ENCODE measurements at places on chromosomes 12 and 14.

GRCh38 chr14:75456997-75457335, 29.1 kb downstream of the JDP2 start:
- no peak for DNase-seq

DNA sequence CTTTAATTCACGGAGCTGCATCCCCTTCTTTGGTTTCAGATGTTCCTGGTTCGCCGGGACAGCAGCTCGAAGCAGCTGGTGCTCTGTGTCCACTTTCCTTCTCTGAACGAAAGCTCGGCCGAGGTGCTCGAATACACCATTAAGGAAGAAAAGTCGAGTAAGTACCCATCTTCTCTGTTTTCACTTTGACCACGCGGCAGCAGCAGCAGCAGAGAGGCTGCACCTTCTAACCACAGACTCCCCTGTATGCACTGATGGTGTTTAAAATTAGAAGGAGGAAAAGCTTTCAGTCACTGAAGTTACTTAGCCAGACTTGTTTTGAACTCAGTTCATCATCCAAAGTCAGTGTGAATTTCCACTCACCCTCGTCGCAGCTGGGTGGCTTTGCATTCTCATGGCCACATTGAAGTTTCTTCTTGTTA, 63.8 kb downstream of the RIN3 start:
- DNase-seq: no peak

DNA sequence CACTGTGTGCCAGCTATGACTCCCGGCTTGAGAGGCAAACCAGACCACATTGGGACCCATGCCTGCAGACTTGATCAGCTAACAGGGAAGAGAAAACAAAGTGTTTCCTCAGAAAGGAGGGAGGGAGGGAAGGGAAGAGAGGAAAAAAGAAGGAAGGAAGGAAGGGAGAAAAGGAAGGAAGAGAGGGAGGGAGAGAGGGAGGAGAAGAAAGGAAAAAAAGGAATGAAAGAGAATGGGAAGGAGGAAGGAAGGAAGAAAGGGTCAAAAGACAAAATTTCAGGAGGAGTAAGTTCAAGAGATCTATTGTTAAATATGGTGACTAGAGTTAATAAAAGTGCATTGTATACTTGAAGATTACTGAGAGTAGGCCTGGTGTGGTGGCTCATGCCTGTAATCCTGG, 18.9 kb downstream of the FIGNL2 start:
- DNase-seq: no peak

DNA sequence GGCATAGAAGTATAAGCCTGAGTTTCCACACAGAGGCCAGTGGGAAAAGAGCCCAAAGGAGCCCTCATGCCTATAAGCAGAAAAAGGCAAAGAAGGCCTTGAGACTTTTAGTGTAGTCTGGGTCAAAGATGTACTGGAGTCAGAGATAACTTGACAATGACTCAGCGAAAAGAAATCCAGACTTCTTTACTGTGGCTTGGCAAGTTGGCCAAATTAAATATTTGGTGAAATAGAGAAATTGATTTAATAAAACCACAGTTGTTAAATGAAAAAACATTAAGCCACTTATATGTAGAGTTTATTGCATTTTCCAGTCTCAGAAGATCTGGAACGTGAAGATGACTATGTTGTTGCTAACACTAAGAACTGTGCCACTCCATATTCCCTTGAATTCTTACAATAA, 105.1 kb downstream of the TMTC3 start:
- DNase-seq: no peak

DNA sequence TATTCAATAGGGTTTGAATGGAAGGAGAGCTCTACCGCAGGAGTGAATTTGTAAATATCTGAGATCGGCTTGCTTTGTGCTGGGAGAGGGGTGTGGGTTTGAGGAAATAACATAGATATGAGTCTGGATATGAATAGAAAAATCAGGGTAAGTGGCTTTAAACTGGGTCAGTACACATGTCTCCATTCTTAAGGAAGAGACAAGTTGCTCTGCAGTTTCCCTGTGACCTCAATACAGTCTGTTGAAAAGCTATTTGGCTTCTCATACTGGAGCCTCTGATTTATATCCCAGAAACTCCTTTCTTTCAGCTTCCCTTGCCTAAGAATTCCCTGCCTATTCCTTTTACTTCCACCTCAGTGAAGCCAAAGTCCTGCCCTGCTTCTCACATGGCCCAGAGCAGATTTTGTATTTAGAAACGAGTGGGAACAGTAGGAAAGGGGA, 153.5 kb upstream of the ATF7IP start:
- no peak for DNase-seq

DNA sequence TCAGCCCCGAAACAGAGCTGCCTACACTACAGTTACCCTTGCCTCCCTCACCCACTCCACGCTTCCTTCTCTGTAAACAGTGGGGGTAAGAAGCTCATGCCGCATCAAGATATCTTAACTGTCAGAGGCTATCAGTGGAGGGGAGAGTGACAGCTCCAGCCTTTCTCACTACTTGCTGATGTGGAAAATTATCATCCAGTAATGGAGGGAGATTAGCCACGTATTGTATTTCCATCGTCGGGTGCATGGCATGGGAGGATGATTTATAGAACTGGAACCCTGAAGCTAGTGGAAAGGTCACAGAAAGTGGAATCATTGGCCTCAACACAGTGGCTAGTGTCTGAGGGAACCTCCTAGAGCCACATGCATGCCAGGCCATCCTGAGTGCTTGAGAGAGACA, 270.9 kb upstream of the FKBP4 start:
- no peak for DNase-seq

DNA sequence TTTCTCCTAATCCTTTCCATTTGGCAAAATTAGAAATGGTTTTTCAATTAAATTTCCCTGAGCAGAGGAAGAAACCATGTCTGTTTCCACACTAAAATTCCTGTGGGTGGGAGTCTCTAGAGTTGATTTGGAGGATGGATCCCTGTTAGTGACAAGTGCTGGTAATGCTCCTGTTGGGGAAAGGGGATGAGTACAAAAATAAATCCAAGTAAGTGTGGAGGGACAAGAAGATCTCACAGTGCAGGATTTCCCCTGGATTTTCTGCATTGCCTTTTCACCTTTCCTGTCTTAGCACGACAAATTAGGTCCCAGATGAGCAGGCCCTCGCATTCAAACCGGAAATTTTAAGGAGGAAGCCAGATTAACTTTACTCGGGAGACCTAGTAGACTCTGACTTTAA, 107.5 kb downstream of the DAD1 start:
- no peak for DNase-seq

- DNase-seq: no peak
These were observed 91.2 kb upstream of the PARP11 start for GRCh38 chr12:3964439-3964838.

DNA sequence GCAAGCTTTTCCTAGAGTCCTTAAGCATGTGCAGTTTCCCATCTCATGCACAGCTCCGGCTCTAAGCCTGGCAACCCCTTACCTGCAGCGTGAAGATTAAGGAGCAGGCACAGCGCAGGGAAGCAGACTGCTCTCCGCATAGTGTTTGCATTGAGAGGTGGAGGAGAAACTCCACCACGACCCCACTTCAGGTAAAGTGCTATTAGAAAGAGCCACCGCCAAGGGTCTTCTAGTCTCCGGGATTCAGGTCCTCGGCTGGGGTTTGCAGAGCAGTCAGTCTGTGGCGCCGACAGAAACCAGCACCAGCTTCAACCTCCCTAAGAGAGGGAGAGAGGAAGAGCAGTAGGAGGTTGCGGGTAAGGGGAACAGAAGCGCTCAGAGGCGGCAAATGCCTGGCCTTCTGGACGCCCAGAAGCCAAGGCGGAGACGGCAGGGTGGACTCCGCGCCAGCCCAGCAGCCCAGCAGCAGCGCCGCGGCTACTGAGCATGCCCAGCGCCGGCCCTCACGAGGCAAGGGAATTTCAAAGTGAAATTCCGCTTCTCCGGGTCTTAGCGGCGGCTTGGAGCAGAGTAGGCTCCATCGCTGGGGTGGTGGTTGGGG, at the start of gene PTPRR:
Gene PTPRR, minus strand, starts transcription at position 488 of the 601 bp plus-strand sequence. Its CDS starts 348 bp downstream, at position 140.
- DNase-seq: no peak

GRCh38 chr12:98856897-98857540, 211.9 kb downstream of the APAF1 start:
- DNase-seq: no peak

- no peak for DNase-seq
These were observed 44.8 kb downstream of the RHOJ start for GRCh38 chr14:63249092-63249491.

DNA sequence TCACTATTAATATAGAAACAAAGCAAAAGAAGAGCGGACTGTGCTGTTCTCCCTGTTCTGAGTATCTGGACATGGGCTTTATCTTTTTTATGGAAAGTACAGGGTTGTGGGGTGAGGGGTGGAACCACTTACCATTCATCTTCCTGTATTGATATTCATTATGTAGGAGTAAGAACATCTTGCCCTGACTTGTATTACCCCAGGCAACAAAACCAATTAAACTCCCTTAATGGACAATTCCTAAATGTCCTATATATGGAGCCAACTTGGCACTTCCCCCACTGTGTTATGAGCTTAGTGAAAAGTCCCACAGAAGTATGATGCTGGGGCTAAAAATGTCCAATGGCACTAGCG, 139.9 kb upstream of the KRR1 start:
- DNase-seq: no peak

- DNase-seq: no peak
These were observed 10.5 kb downstream of the ZFP36L1 start for GRCh38 chr14:68782091-68782981.

DNA sequence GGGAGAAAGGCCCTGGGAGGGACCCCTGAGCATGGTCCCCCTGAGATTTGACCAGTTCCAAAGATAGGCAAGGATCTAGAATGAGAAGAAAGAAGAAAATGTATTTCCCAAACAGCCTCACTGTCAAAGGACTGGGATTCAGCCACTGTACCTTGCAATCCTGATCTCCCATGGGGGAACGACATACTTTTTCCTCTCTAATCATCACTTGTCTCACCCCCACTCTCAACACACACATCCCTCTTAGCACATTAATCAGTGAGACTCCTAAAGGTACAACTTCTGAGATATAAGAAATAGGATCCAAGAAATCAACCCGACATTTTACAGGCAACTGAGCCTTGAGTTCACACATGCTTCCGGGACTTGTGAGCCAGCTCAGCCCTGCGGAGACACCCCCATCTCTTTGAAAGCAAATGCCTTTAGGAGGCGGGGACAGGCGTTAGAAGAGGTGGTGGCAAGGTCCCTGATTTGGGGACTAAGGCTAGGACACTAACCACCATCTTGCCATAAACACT, 1.4 kb downstream of the MAP3K9 start:
- DNase-seq: no peak

DNA sequence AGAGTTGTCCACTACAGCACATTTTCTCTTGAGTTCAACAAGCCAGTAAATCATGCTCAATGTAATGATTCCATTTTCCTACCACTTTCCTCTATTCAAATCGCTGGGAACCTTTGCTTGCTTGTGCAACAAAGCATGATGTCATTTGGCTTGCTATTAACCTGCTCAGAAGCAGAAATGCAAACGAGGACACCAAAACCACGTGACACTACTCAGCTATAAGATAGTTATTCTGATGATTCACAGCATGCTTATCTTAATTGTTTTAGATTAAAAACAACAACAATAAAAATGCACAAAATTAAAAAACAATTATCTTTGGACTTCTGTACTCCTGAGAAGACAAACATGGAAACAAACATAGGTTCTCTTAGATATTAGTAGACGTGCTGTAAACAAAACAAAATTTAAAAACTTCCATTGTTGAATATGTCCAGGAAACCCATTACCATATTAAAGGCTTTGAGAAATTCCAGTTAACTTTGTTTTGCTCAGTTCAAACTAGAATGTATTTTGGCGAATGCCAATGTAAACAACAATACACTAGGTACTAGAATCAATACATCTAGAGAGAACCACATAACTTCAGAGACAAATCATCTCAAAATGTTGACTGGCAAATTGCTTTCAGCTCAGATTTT, 77.5 kb upstream of the KRAS start:
- peak; percentile 45 for DNase-seq

DNA sequence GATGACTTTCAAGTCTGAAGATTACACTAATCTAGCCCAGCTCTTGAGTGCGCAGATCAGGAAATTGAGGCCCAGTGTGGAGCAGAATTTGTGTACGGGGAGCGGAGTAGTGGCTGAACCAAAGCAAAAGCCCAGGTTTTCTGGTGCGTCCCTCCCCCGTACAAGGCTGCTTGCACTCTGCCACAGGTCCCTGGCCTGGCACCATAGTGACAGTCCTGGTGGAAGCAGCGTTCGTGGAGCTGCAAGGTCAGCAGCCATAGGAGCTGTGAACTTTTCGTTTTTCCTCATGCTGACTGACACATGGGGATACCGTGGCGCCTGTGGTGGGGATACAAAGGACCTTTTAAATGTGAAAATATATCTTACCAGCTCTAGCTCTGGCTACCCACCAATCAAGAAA, 1.7 kb downstream of the EVL start:
- DNase-seq: no peak

- no peak for DNase-seq
These were observed 857.8 kb downstream of the C12orf50 start for GRCh38 chr12:87171356-87171755.

- no peak for DNase-seq
These were observed 88.2 kb upstream of the PTGDR start for GRCh38 chr14:52179141-52179790.

GRCh38 chr12:90254796-90255195, 546.2 kb upstream of the ATP2B1 start:
- DNase-seq: no peak

Measured in inflammatory macrophage treated with lipopolysaccharide for 1 hour (primary cell).